Left cardiac atrium (tissue), 4 donors: ENCODE measurements at places on chromosomes 11 and 22. TPM values are rescaled to one million over a fixed set of nuclear protein-coding genes. Genes with fewer than 3 reads are reported as not detected.

DNA sequence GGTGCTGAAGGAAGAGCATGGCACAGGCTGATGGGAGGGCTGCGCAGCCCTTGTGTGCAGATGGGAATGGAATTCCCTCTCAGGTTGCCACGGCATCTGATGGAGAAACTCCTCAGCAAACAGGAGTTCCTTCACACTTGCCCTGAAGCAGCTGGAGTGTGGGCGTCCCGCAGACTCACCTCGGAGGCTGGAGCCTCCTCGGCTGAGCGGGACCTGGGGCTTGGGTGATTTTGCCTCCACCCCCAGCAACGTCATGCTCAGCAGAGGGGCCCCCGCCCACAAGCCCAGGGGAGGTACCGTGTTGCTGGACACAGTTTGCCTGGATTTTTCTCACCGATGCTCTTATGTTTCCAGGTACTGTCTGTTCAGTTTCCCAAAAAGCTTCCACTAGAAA is 63.4 kb downstream of the MYO7A start:
- no peak for DNase-seq

DNA sequence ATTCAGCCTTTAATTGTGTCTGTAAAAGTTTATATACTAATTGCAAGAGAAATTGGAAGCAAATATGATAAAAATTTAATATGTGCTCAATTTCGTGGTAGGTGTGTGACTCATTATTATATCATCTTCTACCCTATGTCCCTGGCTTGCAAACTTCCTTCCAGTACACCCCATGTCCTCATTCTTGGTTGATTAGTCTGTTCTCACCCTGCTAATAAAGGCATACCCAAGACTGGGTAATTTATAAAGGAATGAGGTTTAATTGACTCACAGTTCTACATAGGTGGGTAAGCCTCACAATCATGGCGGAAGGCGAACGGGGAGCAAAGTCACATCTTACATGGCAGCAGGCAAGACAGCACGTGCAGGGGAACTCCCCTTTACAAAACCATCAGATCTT is 11.9 kb downstream of the MRGPRX3 start:
- no peak for DNase-seq

GRCh38 chr11:118813551-118813950 is 22.6 kb upstream of the DDX6 start:
- no peak for DNase-seq

- DNase-seq: no peak
Observed at GRCh38 chr22:17806437-17806836, 32.2 kb upstream of the BID start.

The OR52I1 gene
- total RNA-seq: not detected

The MS4A3 gene
- total RNA-seq: not detected

The PRODH gene
- 5.6 TPM for total RNA-seq

The THY1 gene
- 6.1 TPM for total RNA-seq
